ENCODE measurements at places on chromosomes 1 and 21. TPM values are rescaled to one million over a fixed set of nuclear protein-coding genes. Genes with fewer than 3 reads are reported as not detected.

GRCh38 chr1:19708567-19709110, 44.0 kb downstream of the HTR6 start:
- no peak overlapping the region for H3K4me3 ChIP-seq
- H3K27me3 ChIP-seq: no peaks in the 10 kb centered on the region
- peaks cover 11% of the 10 kb centered on the region for H3K36me3 ChIP-seq

- DNase-seq: peak; percentile 69
- peaks cover 38% of the 10 kb centered on the region for H3K4me1 ChIP-seq
- H3K36me3 ChIP-seq: no peaks in the 10 kb centered on the region
- H3K27me3 ChIP-seq: peaks cover 34% of the 10 kb centered on the region
Measured at GRCh38 chr1:156704930-156705320, 458 bp downstream of the CRABP2 start.

DNA sequence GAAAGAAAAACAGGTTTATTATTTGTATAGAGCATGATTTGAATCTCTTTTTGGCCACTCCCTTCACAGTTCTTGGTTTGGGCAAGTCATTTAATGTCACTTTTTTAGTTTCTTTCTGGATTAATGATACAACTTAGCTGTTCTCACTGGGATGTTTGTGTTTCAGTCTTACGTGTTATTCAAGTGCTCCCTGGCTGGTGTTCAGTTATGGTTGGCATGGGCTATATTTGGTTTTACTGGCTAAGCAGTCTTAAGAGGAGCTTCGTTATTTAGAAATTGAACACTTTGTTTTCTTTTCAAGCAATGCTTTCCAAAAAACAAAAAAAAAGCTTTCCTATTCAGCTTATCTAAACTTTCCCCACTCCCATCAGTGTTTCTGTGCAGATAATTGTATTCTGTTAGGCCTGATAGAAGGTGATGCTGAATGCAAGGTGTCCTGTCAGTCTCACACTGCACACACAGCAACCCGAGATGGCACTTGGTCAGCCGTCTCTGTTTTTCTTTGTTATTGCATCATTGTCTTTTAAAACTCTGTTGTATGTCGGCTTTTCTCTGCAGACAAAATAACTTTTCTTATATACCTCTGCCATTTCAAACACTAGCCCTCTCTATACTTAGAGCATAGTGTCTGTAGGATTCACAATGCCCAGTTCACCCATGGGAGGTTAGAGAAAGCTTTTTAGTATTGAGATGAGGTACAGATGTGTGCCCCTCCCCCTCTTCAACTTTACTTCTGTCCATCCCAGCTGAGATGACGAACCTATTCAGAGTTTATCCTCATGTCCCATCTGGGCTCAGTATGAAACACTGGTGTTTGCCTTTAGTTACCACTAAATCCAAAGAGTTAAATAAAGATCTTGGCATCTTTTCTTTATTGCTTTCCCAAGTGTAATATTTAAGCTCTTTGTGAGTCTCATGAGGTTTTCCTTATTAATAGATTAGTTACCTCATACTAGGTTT, 80.2 kb downstream of the VPS13D start:
- DNase-seq: no peak
- H3K36me3 ChIP-seq: peaks cover 100% of the 10 kb centered on the region
- H3K4me1 ChIP-seq: no peaks in the 10 kb centered on the region

DNA sequence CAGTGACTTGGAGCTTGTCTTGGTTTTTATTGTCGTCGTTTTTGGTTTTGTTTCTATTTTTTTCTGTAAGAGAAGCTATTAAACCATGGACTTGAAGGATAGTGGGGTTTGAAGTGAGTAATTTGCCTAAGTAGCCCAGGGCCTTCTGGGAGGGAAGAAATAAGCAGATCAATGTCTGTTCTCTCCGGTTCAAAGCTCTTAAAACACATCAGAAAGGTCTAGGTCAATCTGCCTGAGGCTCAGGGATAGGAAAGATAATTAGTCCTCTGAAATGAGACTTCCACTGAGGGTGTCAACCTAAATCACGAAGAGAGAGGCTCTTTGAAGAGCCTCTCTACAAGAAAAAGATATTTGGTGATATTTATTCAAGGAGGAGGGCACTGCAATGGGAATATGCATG, 178.0 kb downstream of the MATN1 start:
- no peaks in the 10 kb centered on the region for H3K4me1 ChIP-seq
- H3K27me3 ChIP-seq: peaks cover 15% of the 10 kb centered on the region
- DNase-seq: no peak
- H3K27ac ChIP-seq: no peak overlapping the region

Gene STUM
- 0.30 TPM for total RNA-seq

All from spleen (tissue), 13 donors.